ENCODE measurements at places on chromosomes 13 and 19.

DNA sequence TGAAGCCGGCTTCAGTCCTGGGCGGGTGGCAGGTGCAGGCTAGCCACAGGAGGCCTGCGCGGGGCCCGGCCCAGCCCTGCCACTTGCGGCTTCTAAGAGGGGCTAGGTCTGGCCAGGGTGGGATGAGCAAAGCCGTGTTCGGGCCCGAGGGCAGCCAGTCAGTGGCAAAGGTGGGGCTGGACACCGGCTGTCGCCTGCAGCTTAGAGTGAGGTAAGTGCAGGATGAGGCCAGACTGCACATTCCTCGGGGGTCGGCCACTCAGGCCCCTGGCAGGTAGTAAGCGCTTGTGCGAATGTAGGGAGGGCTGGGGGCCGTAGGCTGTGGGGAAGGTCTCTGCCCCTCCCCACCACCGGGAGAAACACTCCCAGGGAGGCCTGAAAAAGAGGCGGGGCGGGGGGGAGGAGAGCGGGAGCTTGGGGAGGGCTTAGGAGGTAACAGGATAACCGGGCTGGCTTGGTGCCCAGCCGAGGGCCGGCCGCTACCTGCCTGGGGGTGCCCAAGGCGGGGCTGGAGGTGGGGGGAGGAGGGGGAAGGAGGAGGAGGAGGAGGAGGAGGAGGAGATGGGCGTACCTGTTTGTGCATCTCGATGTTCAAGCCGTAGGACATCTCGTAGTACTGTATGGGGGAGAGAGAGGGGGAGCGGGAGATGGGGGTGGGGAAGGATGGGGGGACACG, 6.4 kb downstream of the TLE5 start:
- no peak for DNase-seq

DNA sequence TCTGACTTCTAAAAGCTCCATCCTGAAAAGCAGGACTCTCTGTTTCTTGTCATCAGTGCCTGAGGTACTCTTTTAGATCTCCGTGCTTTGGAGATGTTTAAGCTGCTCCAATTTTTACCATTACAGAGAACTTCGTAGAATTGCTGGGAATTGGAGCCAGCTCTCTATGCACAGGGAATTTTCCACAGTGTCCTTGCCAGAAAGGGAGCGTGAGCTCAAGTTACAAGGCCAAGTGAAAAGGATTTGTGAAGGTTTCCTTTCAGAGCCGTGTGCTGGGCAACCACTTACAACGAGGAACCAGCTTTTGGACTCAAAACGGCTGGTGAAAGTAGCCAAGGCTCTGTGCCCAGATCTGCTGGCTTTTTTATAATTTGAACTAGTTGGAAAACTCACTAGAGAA, 82.6 kb downstream of the NUFIP1 start:
- no peak for DNase-seq

GRCh38 chr19:54616821-54617560, 13.3 kb upstream of the LILRB1 start:
- no peak for DNase-seq

- DNase-seq, result no peak
These were observed 113.7 kb downstream of the OLFM4 start for GRCh38 chr13:53142306-53142705.

DNA sequence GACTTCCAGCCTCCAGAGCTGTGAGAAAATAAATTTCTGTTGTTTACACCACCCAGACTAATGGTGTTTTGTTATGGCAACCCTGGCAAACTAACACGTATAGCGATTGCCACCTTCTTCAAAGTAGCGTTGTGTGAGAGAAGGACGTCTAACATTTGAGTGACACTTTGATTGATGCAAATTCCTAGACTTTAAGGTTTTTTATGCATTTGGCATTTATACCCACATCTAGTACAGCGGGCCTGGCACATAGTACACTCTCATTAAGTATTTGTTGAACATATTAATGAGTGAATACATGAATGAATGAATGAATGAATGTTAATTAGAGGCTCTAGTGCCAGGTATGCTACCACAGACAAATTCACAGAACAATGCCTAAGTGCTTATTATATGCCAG, 36.7 kb downstream of the POU4F1 start:
- no peak for DNase-seq

DNA sequence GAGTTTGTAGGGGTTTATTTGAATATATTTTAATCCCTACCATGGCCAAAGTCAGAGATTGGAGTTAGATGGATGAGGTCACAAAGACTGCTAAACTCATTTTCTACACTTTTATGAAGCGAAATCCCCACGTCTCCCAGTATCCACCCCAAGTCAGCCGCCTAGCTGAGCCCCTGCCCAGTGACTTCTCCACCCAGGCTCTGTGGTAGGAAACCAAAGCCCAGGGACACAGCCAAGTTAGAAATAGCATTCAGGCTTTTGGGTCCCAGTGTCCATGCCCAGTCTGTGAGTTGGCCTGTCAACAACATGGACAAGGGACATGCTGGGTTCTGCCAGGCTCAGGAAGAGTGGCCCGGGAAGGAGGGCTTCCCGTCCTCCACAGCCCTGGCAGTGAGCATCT, 474.0 kb downstream of the FOXO1 start:
- DNase-seq, result no peak

GRCh38 chr13:22169473-22169872, 498.6 kb downstream of the FGF9 start:
- DNase-seq, result no peak

DNA sequence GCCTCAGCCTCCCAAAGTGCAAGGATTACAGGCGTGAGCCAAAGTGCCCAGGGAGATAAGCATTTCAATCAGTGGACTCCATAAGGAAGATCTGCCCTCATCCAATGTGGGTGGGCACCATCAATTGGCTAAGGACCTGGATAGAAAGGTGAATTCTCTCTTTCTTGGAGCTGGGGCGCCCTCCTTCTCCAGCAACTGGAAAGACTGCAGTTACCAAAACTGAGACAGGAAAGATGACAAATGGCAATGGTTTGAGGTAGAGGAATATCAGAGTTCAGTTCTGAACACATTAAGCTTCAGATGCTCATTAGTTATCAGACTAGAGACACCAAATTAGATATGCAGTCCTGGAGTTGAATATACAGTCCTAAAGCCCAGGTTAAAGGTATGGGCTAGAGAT, 10.5 kb upstream of the ELF1 start:
- no peak for DNase-seq

- no peak for DNase-seq
These were observed 110.0 kb downstream of the KCNRG start for GRCh38 chr13:50125304-50125553.

GRCh38 chr13:44236370-44236769, 137.3 kb upstream of the SERP2 start:
- no peak for DNase-seq

- no peak for DNase-seq
These were observed 23.7 kb upstream of the PLEKHF1 start for GRCh38 chr19:29641597-29641996.

DNA sequence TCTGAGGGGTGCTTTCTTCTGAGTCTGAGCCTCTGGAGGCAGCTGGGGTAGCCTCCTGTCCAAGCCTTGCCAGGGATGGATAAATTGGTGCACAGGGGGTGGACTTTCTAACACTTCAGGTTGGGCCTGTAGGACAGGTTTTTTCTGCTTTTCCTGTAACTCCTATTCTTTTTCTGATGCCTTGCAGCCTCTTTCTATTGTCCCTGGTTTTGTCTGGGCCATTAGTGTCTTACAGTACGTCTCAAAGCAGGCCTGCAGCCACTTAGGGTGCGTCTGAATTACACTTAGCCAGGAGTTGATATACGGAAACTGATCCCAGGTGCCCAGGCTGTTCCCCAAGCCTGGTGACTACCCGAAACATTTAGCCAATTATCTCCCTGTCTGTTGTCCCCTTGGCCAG, 213.3 kb upstream of the HTR2A start:
- no peak for DNase-seq

DNA sequence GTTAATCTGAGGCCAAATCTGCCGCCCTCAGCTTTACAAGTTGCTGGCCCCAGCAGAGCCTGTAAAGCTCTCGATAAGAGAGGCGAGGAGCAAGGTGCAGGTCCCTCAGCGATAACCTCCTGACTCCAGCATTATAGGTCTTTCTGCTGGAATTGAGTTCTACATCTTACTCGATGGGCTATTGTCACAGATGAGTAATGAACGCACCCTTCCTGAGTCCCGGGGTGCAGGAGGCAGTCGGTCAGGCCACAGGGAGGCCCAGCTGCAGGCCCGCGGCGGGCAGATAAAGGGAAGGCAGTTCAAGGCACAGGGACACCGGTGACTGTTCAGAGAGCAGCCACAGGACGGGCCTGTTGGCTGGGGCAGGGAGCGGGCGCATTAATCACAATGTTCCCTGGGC, 157.6 kb upstream of the OBI1 start:
- no peak for DNase-seq

DNA sequence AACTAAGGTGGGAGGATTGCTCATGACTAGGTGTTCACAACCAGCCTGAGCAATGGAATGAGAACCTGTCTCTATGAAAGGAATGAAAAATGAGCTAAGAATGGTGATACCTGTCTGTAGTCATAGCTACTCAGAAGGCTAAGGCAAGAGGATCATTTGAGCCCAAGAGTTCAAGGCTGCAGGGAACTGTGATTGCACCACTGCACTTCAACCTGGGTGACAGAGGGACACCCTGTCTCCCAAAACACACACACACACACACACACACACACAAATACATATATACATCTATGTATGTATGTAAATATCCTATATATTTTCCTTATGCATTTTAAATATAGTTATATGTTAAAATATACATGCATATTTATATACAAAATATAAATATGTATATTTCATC, 7.4 kb upstream of the ZNF433 start:
- DNase-seq, result no peak

- no peak for DNase-seq
These were observed 18.3 kb downstream of the GPC6 start for GRCh38 chr13:93244918-93245280.

- DNase-seq, result no peak
These were observed 2.9 kb upstream of the CCDC9 start for GRCh38 chr19:47253467-47253881.

DNA sequence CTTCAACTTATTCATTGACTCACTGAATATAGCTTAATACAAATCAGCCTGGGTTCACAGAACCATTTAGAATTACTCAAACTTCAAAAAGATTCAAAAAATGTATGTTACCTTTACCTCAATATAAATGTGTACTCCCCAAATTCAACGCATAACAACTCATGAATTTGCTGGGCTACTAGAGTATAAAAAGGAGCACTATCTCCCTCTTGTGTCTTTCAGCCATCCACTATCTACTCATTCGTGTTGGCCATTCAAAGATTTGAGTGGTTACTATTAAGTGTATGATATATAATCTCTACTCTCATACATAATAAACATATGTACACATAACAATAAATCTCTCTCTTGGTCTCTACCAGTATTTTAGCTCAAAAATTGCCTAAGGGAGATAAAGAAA, 20.3 kb downstream of the INTS6 start:
- no peak for DNase-seq

- DNase-seq, result no peak
These were observed 79.9 kb upstream of the MYCBP2 start for GRCh38 chr13:77406644-77407440.

Measured in LNCaP clone FGC (cell line).